ENCODE measurements at places on chromosomes 16 and 17. TPM values are rescaled to one million over a fixed set of nuclear protein-coding genes. Genes with fewer than 3 reads are reported as not detected.

TMIGD1 gene
- not detected for total RNA-seq

GRCh38 chr16:75032655-75033054 is 33.8 kb downstream of the ZNRF1 start:
- peak; percentile 36 for DNase-seq

GRCh38 chr16:80741724-80742123 is 62.7 kb downstream of the CDYL2 start:
- DNase-seq, result no peak

DNA sequence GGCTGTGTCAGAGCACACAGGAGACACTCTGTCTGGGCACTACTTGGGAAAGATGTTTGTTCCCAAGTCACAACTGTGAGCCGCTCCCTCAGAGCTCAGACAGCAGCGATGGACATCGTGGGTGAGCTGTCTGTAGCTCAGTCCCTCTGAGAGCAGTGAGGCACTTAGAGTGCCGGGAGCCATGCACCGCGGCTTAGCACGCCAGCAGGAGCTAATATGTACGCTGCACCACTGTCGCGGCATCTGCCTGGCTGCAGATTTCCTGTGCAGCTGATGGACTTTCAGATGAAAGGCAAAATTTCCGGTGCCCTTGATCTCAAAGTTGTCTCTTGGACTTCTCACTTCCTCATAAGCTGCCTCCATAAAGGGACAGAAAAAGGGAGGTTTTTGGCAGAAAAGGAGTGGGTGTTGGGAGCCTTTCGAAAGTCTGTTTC is 92.8 kb upstream of the ZNF469 start:
- DNase-seq, result no peak

DNA sequence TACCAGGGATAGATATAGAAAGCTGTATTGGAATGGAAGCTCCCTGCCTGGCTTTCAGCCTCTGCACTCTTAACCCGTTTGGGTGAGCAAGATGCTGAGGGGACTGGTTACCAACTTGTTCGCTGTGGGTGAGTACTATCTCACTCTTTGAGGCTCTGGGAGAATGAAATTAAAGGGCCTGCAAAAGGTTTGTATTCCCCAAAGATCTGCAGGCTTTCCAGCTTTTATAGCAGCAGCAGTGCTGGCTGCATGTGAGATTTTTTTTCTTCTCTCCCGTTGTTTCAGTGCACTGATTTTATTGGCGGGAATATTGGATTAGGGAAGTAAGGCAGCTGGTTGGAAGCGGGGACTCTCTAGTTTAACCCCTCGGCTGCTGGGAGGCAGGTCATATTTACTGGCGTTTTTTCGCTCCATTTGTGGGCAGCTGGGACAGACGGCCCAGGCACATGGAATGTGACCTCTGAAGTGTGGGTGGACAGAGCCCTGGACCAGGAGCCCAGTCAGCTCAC is 30.9 kb downstream of the C17orf75 start:
- no peak for DNase-seq
